Fibroblast of skin of scalp (primary cell): ENCODE measurements at places on chromosomes 2 and 18.

GRCh38 chr2:42809131-42809818 lies 16.9 kb upstream of the HAAO start:
- no peak for DNase-seq

GRCh38 chr18:50917021-50917420 lies 38.1 kb downstream of the ME2 start:
- DNase-seq = peak; percentile 68

GRCh38 chr2:208638059-208638458 lies 231.5 kb downstream of the PTH2R start:
- no peak for DNase-seq

- no peak for DNase-seq
Observed at GRCh38 chr2:127968610-127969339, 59.1 kb downstream of the SAP130 start.

DNA sequence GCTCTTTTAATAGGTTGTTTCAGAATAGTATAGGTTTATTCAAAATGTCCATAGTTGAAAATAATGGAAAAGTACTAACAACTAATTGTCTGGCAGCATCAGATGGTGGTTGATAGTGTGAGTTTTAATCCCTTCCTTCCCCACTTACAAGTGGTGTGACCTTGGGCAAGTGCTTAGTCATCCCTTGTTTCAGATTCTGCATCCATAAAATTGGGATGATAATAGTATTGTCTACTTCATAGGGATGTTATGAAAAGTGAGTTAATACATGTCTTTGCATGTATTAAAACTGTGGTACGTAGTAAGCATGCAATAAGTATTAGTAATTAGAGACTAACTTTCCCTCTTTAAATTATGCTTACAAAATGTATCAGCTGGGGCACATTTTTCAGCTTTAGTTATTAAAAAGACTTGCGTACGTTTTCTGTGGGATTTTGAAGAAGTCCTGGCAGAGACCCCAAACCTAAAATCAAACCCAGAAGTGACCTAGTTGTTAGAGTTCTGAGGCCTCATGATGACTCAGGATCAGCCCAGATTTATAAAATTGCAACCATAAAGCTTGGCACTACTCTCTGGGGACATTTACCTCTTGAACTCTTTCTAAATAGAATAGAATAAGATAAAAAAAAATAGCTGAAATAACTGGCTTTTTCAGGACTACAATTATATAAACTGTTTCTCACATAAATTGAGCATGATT lies 8.6 kb downstream of the ITGA4 start:
- peak; percentile 71 for DNase-seq

GRCh38 chr2:96115631-96116423 lies 544 bp downstream of the ADRA2B start:
- DNase-seq = no peak

DNA sequence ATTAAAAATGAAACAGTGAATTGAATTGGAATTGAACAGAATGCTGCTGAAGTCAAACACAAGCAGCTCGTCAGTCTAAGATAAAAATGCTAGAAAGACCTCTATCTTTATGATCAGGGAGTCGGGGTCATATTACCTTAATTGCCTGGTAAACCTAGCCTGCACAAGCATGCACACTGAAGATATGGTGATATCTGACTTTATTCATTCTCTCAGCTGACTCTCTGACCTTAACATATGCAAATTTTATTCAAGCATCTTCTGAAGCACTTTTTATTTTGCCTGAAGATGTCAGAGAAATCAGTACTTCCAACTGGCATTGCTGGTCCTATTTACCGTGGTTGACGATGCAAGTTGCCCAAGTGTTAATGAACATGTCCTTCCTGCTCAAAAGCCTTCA lies 56.4 kb downstream of the DNER start:
- no peak for DNase-seq

GRCh38 chr2:43402002-43402401 lies 175.6 kb upstream of the ZFP36L2 start:
- no peak for DNase-seq

DNA sequence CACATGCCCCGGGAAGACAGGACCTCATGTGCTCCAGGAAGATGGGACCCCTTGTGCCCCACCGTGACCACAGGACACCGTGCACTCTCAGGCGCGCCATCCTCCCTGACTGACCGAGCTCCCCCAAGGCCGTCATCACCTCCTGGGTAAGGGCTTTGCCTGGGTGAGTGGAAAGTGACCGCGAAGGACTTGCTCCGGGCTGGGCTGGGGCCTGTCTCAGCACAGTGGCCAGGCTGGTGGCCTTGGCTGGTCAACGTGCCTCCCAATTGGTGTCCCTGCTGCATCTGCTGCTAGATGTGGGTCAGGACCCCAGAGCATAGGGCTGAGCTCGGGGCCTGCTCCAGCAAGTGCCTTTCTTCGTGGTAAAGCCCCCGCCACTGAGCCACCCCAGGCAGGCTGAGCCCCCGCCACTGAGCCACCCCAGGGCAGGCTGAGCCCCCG lies 69.7 kb upstream of the CTDP1 start:
- no peak for DNase-seq

DNA sequence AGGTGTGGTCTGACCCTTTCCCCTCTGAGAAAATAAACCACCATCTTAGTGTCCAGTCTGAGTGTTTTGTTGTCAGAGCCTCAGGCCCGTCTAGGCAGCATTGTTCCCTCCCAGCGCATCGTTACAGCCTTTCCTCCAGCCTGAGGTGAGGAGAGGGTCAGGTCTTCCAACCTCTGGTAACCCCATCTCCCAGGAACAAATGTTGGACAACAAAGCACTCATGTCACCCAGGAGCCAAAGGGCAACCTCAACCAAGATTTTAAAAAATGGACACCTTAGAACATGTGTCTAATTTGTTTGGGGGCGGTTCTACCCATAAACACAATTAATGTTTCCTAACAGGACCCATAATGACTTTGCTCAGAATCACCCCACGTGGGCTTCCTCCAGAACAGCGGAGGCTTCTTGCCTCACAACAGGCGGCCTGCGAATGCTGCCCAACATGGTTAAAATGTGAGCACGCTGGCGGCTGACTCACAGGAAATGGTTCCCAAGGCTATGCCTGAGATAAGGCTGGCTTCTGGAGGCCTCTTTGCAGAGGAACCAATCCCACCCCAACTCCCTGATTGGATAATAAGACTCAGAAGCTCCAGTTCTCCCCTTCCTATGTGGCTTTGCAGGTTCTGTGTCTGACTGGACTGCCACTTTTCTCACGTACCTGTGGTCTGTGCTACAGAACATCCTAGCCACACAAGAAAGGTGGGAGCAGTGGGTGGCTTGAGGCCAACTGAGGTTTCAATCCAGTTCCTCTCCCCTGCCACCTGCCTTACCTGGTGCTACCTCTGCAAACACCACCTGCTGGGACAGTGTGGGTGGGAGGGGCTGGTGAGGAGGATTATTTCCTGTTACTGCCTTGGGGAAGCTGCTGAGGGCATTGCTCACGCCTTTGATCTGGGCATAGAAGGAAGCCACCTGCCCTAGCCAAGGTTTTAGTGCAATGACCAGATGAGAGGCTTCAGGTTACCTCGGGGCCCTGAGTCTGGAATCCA lies 108.8 kb downstream of the B3GNT2 start:
- DNase-seq = peak; percentile 84

DNA sequence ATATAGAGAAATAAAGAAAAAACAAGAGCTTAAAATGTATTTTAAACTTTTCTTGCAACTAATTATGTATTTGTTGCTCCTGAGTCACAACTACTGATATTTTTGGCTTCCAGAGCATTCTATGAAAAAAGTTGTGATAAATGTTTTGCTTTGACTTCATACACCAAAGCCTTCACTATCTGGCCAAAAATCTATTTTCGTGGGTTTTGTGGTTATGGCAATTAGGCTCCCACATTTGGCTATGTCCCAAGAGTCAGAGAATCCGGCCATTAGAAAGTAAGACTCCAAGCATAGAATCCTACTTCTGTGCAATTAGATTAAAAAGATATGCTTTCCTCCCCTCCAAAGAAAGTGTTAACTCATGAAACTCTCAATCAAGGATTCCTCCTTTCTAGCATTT lies 1456.1 kb upstream of the ACVR2A start:
- DNase-seq = peak; percentile 66

- no peak for DNase-seq
Observed at GRCh38 chr2:20578266-20578894, 72.5 kb downstream of the HS1BP3 start.

DNA sequence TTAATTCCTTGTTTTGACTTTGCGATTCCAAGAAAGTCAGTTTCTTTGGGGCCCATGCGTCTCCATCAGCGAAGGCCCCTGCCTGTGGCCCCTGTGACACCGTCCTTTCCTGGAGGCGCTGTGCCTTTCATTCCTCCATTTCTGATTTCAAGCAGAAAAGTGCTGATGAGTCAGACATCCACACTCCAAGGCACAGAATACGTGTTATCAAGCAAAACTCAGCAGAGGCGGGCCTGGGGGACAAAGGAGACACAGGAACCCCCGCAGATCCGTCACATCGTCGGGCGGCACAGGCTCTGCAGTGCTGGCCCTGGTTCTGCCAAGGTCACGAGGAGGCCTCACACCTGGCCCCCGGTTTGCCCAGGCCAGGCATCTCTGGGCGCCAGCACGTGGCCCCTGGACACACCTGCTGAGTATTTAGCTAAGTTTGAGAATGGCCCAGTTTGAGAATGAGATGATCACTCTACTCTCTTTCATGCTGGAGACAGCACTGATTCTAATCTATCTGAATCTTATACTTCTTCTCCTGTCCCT lies 7.2 kb upstream of the SALL3 start:
- DNase-seq = no peak

DNA sequence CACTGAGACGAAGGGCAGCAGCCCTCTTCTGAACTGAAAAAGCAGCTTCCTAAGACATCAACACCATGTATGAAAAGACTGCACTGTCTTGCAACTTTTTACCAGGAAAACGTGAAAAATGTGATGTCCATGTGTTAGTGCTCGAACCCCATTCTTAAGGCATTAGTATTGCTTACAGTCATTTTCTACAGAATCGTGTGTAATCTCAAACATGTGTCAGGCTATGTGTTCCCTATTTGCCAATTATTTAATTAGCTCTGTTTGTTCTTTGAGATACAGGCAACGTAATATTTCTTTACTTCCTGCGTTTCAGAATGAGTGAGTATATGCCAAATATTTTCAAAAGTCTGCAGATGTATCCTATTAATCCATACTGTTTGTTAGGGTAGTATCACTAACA lies 307.7 kb upstream of the CCDC68 start:
- peak; percentile 66 for DNase-seq

DNA sequence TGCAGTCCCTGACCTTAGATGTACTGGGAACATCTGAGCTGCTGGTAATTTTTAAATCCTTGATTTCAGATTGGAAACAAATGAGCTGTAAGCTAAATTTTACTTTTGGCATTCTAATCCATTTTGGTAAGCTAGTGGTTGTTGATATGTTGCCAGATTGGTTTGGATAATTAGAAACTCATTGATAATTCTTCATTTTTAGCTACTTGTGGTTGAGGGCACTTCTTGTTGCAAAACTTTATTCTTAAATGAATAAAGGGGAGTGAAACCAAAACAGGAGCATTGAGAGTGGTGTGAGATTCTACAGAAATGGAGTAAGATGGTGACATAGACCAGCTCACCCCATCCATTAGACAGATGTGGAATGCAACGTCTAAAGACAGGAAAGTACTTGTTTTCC lies 64.5 kb downstream of the ITGB1BP1 start:
- no peak for DNase-seq

DNA sequence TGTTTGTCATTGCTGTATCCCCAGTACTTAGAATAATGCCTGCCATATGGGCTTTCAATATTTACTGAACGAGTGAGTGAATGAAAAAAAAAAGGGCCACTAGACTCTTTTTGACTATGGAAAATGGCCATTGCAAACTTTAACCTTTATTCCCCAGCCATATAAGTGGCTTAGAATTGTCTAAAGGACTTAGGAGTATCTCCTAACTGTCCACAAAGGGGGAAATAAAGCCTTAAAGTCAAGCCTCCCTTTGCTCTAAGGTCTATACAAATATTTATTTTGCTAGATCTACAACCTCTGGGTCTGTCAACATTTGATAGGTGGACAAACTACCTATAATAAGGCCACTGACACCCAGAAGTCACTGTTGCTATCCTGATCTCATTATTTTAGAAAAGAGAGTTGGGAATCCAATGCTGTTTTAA lies 25.7 kb downstream of the UPP2 start:
- DNase-seq = no peak

DNA sequence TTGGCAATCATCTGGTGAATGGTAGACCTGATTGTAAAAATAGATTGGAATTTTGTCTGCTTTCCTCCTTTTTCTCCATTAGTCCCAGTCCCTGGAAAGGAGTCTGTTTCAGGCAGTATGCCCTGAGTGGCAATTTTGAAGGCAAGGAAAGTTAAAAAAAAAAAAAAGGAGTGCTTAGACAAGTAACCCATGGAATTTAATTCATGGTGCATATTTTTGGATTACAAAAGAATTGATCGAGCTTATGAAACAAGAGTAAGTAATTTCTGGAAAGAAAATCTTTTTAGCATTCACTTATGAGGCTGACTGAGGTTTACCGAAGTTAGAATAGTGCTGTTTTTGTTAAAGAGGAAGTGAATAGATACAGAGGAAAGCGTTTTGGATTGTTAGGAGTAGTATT lies 29.4 kb upstream of the TMEM178A start:
- no peak for DNase-seq

- no peak for DNase-seq
Observed at GRCh38 chr2:38601463-38602135, 1.1 kb downstream of the HNRNPLL start.

- DNase-seq = no peak
Observed at GRCh38 chr2:177353187-177353478, 39.4 kb upstream of the AGPS start.

- DNase-seq = no peak
Observed at GRCh38 chr2:116804901-116805300, 1009.6 kb upstream of the DDX18 start.

GRCh38 chr2:62199392-62200125 lies 3.6 kb downstream of the B3GNT2 start:
- no peak for DNase-seq

- no peak for DNase-seq
Observed at GRCh38 chr18:31821545-31822171, 61.0 kb upstream of the SLC25A52 start.

GRCh38 chr2:149908726-149909683 lies 321.4 kb upstream of the MMADHC start:
- DNase-seq = no peak

DNA sequence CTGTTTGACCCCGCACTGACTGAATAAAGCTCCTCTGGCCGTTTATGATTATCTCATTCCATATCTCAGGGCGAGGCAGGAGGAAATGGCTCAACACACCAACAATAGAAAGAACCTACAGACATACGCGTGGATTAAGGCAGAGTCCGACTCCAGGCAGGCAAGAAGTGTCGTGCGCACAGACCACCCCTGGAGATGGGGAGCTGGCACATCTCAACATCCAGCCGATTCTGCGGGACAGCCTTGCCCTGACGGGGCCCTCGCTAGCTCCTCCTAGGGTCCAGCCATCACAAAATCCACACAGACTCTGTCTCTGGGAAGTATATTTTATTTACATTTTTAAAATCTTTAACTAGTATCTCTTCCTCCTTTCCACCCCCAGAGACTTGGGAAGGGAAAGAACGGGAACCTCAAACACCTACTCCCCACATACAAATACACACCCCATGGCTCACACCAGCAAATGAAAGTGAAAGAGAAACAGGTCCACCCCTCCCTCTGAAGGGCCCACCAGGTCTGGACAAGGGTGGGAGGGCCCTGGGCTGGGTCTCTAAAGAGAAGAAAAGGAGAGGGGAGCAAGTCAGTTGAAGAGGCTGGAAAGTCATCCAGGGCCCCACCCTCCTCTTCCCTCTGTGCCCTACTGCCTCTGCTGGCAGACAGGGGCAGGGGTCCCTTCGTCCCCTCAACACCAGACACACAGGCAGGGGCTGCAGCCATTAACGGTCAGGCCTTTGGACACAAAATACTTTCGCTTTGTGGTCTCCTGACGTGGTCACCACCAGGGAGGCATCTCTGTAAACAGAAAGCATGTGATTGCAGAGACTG lies 3.2 kb downstream of the GPBAR1 start:
- DNase-seq = no peak

GRCh38 chr2:88554189-88554588 lies 73.1 kb downstream of the EIF2AK3 start:
- DNase-seq = no peak
